SJSA1 (cell line): ENCODE measurements at places on chromosomes 3 and 15. TPM values are rescaled to one million over a fixed set of nuclear protein-coding genes. Genes with fewer than 3 reads are reported as not detected.

The PAQR5 gene
- total RNA-seq = 7.2 and 10.5 TPM in 2 replicates

The PLIN1 gene
- total RNA-seq = not detected in 2 replicates

DNA sequence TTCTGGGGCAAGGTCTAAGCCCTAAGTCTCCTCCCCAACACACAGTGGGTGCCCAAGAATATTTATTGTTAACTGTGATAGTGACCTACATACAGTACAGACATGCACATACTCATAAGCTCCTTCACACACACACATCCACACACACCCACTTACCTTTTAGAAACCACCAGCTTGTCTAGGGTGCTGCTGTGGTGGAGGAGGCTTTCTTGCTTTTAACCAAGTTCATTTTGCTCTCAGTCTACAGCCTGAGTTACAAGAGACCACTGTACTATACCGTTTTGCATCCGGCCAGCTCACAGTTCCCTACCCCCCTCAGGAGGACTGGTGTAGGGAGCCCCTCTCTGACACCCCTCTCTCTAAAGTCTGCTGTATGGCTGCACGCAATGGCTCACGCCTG lies 16.7 kb downstream of the DAPK2 start:
- no peak for DNase-seq

The CPNE9 gene
- total RNA-seq = not detected in 2 replicates

DNA sequence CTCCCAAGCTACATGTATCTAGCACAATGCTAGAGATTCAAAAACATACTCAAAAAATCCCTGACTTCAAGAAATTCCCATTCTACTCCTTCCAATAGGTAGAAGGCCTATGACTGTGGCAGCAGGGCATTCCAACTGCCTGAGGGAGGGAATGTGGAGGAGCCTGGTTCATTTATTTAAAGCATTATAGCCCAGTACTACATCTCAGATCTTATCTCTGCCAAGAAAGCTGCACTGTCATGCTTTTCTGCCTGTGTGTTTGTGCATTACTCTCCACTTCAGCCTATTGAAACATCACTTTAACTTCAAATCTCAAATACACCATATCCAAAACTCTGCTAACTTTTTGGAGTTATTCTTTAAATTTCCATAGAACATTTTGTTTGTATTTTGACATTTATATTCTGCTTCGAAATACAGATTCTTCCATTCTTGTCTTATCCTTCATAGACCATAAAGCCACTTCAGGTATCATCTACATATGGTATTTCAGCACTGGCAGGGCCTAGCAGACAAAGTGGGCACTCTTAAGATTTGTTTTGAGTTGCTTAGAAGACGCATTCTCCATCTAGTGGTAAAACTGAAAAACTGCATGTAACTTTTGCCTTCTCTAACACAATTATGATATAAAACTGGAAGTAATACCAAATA lies 59.1 kb upstream of the NEDD4 start:
- DNase-seq = no peak

DNA sequence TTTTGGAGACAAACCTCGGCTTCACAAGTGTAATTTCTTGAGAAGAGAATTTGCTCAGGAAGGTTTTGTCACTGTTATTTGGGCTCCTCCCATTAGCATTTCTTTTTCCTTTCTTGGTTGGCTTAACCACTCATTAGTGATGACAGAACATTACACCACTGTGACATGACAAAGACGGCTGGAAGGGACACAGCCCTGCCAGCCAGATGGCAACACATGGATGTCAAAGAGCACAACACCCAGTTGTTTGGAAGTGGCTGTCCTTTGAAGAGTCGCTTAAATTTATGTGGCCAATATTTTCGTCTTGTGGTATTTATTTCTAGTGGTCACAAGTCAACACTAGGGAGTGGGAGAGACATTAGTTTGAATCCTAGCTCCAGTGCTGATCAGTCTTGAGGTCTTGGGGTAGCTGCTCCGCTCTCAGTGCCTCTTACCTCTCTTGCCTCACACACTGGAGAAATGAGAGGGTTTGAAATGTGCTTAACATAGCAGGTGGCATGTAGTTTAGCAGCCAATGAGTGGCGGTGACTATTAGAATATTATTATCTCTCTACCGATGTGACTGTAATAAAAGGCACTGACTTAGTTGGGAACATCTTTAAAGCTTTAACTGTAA lies 92.8 kb downstream of the FRMD4B start:
- DNase-seq = no peak

GRCh38 chr3:188522115-188522514 lies 368.2 kb downstream of the LPP start:
- DNase-seq = no peak

DNA sequence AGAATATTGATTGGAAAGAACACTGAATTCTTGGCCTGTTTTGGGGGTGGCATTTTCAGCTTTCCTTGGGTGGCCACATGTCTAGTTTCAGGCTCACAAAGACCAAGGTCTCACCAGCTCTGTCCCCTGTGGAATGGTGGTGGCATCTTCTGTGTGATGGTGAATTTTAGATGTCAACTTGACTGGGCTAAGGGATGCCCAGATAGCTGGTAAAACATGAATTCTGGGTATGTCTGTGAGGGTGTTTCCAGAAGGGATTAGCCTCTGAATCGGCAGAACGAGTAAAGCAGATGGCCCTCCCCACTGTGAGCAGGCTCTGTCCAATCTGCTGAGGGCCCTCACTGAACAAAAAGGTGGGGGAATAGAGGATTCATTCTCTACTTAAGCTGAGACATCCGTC lies 34.4 kb upstream of the MYZAP start:
- DNase-seq = no peak

The JAGN1 gene
- total RNA-seq = 17.2 and 21.2 TPM in 2 replicates

The CCDC66 gene
- total RNA-seq = 9.5 and 17.0 TPM in 2 replicates

- DNase-seq = no peak
These were observed 30.5 kb downstream of the NKIRAS1 start for GRCh38 chr3:23886311-23886710.

The CCDC80 gene
- 58.4 and 74.8 TPM in 2 replicates for total RNA-seq

The CACNA1D gene
- not detected in 2 replicates for total RNA-seq

- DNase-seq = no peak
These were observed 92.9 kb downstream of the GABRB3 start for GRCh38 chr15:26679927-26680326.

The IL16 gene
- total RNA-seq = not detected in 2 replicates

The MAP1A gene
- 37.3 and 58.7 TPM in 2 replicates for total RNA-seq

The CCDC39 gene
- total RNA-seq = not detected in 2 replicates

GRCh38 chr3:121598564-121598963 lies 5.4 kb downstream of the FBXO40 start:
- DNase-seq = no peak

- no peak for DNase-seq
These were observed 76.6 kb upstream of the SNRPN start for GRCh38 chr15:24878153-24878552.

The NPAP1 gene
- not detected in 2 replicates for total RNA-seq

DNA sequence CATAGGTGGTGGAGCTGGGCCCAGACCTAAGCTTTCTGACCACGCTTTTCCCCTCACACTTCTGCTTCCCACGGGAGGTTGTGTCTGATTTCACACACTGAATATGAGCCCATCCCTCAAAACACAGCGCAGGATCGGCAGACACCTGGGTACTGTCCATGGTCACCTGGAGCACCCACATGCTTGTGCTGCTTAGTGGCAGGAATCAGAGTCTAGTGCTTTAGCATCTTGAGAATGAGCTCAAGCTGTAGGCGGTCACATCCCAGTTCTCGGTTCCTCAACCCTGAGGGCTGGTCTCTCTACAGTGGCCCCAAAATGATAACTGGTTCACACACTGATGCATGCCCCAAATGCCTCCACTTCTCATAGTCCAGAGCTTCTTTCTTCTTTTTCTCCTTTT lies 111.0 kb downstream of the SEMA5B start:
- DNase-seq = no peak

DNA sequence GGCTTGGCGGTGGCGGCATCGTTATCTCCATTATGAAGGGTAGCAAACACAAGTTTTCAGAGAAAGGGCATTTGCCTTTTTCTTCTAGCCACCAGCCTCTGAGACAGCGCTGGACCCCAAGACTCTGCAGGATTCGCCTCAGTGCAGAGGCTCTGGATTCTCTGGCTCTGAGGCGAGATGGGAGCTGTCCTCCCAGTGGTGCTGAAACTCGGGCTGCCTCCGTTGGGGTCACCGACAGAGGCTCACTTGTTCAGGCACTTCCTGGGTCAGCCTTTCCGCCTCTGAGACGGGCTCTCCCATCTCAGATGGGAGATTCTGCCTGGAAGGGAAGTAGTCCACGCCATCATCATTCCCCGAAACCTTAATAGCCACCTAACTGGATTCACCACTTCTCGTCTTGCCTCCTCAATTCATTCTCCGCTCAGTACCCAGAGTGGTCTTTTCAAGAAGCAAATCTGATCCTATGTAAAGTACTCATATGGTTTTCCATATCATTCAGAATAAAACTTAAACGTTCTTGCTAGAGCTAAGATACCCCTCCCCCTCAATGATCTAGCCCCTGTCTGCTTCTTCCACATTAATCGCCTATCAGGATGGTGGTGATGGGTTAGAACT lies 76.9 kb downstream of the RHCG start:
- no peak for DNase-seq

GRCh38 chr3:186209810-186210752 lies 101.2 kb upstream of the ETV5 start:
- peak; percentile 41 for DNase-seq

DNA sequence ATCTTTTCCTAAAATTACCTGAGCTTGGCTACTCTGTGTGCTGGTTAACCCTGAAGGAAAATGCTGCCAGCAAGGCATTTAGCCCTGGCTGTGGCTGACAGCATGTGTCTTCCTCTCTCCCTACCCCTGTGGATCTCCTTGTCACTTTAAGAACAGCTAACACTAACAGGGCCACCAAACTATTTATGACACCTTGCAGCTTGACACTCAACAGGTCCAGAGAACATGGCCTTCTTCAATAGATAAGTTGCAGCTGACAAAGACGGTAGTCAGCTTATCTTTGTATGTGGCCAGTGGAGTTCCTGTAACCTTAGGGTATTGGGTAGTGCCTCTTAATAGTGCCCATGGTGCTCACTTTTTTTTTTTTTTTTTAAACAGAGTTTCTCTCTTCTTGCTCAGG lies 32.0 kb upstream of the COPB2 start:
- DNase-seq = no peak

- DNase-seq = peak; percentile 23
These were observed 50.2 kb downstream of the CA12 start for GRCh38 chr15:63331456-63331855.

DNA sequence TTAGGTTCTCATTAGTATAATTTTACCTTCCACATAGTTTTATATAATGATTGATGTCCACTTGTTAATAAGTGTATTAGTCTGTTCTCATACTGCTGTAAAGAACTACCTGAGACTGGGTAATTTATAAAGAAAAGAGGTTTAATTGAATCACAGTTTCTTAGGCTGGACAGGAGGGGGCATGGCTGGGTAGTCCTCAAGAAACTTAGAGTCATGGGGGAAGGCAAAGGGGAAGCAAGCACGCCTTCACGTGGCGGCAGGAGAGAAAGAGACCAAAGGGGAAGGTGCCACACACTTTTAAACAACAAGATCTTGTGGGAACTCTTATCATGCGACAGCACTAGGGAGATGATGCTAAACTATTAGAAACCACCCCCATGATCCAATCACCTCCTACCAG lies 19.2 kb downstream of the DZIP3 start:
- DNase-seq = no peak

DNA sequence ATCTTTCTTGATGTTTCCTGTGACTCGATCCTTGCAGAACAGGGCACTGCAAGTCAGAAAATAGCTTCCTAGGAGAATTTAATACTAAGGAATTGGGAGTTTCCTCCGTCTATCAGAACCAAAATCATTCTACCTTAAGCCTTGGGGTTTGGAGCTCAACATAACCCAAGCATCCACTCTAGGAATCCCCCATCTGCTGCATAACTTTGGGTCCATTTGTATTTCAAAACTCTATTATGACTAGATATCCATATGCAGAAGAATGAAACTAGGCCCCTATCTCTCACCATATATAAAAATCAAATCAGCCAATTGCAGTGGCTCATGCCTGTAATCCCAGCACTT lies 61.7 kb upstream of the AKAP13 start:
- no peak for DNase-seq

DNA sequence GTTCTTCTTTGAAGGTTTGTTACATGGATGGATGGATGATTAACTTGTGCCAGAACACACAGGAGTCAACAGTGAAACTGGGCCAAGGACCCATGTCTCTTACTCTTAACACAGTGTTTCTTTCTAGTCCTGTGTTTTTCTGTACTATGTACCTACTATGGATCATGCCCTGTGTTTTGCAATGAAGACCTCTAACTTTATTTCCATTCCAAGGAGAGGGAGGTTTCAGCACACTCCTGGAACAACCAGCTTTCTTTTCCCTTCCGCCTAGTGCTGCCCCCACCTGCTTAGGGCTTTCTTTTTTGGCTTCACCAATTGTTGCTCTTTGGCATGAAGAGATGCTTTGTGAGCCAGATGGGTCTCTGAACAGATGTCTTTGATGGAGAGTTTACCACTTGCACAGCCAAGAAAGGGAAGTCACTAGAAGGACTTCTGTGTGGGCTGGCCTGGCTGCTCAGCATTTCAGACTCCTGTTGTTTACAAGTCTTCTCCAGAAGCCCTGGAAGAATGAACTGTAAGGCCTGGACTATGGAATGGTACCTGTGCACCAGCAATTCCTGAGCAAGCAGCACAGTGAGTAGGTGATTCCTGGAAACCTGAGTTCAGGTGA lies 44.5 kb downstream of the SNAPC5 start:
- DNase-seq = no peak

GRCh38 chr15:72033711-72034110 lies 84.2 kb downstream of the MYO9A start:
- DNase-seq = peak; percentile 48

- no peak for DNase-seq
These were observed 12.5 kb downstream of the SLC6A6 start for GRCh38 chr3:14414846-14415464.

The MUC13 gene
- not detected in 2 replicates for total RNA-seq

GRCh38 chr15:99683000-99683670 lies 50.1 kb downstream of the LYSMD4 start:
- no peak for DNase-seq

DNA sequence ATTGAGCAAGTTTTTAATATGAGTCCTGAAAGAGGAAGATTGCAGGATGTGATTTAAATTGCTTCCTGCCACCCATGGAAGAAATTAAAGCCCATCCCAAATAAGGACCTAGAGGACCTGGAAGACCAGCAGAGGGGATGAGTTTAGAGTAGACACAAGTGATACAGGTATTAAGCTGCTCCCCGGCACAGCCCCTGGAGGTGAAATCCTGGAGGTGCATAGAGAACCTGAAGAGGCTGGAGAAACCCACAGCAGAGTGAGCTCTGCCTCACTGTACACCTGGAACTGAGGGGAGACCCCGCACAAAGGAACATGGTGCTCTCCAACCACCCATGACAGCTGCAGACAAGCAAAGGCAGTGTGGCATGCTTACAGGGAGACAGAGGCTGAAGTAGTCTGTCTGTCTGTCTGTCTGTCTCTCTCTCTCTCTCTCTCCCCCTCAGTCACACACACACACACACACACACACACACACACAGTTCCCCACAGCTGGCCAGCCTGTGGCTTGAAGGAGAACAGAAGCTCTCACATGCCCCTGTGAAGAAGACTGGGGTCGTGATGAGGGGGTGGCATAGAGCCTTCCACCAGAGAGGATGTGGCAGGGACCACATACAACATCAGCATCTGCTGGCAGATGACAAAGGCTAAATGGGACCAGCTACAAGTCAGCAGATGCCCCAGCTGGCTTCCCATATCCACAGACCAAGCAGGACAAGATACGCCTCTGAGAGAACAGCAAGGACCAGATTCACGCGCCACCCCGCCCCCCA lies 38.1 kb downstream of the FSIP1 start:
- DNase-seq = no peak

The FOXB1 gene
- not detected in 2 replicates for total RNA-seq
